Cortex of kidney (tissue), 1 donor: ENCODE measurements at places on chromosomes 2 and 18.

DNA sequence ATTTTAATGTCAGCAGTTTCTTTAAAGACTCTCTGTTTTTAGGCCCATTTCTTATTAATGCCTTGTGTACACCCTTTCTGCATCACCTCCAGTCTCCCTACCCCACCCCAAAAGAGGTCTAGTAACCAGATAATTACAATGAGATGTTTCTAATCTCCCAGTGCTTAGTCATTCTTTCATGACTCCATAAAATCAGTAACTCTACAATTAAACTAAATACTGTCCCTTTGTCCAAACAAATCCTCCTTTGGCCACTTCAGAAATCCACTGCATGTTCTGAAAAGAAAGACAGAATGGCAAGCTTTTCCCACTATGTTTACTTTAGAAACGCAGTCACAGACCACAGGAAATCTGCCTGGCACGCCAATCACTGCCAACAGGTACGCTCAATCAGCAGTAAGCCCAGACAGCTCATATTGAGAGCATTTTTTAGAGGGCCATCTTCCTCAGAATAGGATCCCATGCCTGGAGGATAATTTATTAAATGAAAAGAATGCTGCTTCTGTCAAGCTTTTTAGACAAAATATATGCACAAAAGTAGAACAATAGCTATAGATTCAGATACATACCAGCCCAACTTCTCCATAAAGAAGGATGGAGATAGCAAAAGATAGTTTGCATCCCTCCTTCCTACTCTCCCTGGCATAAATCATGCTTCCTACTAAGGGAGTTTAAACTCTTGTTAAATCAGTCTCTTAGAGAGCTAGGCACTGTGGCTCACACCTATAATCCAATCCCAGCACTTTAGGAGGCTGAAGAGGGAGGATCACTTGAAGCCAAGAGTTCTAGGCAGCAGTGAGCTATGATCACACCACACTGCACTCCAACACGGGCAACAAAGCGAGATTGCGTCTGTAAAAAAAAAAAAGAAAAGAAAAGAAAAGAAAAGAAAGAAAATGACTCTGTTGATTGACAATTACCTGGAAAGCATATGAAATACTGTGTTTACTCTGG is 14.6 kb downstream of the CLASP1 start:
- DNase-seq = no peak

DNA sequence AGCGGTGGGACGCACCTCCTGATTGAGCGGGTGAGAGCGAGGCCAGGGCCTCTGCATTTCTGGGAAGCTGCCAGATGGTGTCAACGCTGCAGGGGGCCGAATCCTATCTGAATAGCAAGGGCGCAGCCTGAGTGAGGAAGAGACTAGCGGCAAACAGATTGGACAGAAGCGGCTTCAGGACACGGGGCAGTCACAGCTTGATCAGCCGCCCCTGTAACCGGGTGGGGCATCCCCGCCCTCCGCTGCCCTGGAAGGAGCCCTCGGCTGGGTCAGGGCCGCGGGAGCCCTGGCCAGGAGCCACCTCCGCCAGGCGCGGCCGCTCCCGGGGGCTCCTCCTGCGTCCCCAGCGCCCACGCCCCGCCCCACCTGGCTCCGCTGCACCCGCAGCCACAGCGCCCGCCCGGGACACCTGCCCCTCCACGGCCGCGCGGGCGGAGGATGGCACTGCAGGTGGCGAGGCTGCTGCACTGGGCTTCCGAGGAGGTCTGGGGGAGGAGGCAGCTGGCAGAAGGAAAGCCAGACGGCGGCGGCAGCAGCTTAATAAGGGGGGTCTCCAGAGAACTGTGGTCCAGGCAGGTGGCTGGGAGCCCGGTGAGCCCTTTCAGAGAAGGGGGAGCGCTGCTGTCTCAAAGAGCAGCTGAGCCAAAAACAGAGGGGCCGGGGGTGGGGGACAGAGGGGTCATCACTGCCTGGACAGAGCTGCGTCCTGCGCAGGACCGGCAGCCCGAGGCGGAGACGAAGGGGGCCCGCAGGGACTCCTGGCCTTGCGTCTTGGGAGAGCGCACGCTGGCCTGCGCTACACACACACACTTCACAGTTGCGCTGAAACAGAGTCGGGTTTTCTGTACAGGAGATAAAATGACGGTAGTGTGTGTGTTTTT is 18.8 kb upstream of the SOX11 start:
- DNase-seq = no peak

DNA sequence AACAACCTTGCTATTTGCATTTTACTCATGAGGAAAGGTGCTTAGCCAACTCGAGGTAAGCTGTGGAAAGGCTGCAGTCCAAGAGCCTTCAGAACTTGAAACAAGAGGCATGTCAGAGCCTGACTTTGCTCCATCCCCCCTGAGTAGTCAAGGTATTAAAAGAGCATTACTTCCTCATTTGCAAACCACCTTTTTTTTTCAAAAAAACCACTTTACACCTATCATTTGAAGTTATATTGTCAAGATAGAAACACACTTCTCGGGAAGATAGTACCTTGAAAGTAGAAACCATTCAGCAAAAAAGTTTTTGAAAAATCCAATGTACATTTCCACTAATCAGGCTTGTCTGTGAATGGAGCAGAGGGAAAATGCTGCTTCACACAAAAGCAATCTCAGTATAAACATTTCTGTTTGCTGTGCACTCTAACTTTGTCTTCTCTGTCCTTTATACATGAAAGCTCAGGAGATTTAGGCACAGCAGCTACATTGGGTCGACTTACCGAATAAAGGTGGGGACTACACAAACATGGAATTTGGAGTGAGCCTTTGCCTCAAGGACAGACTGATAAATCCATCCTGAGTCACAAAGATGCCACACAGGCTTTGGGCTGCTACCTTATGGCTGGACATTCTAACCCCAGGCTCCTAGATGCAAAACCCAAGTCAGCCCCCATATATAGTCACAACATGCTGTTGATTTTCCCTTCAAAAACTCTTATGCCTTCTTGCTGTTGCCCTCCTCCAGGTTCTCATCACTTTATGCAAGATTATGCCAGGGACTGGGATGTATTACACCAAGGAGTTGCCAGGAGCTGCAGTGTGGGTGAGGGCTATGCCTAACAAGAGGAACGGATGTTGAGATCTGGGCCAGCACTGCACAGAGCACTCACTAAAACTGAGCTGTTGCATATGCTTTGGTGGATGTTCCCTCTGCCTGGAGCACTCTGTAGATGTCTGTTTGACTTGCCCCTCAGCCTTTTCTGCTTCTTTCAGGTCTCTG is 41.4 kb upstream of the EML4 start:
- no peak for DNase-seq

GRCh38 chr18:49853436-49853835 is 40.1 kb upstream of the ACAA2 start:
- DNase-seq = no peak

DNA sequence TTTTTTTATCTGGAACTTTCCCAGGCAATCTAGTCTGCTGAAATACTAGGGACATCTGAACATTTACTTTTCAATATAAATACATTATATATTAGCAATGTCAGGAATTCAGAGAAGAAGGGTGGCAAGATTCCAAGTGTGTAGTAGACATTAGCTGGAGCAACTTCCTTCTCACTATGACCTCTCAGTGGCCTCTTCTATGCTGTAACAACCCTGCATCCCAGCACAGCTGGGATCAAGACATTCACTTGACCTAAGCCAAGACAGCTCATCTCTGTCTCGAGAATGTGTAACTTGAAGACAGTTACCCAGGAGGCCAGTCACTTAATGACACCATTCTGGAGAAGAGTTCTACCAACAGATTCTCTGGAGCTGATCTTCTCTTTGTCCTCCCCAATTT is 61.7 kb upstream of the RALBP1 start:
- no peak for DNase-seq

DNA sequence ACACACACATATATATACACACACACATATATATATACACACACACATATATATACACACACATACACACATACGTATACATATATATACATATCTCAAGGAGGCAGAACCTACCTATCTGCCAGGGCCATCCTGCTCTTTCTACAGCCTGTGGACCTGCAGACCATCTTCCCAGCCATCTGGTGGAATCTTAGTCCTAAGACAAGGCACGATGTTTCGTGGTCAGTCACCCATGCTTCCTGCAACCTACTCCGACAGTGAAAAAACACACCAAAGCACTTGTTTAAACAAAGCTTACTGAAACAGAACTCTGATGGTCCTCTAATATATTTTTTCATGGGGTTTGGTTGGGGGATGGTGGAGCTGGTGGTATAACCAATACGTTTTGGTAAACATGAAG is 164.2 kb upstream of the ZNF521 start:
- no peak for DNase-seq

DNA sequence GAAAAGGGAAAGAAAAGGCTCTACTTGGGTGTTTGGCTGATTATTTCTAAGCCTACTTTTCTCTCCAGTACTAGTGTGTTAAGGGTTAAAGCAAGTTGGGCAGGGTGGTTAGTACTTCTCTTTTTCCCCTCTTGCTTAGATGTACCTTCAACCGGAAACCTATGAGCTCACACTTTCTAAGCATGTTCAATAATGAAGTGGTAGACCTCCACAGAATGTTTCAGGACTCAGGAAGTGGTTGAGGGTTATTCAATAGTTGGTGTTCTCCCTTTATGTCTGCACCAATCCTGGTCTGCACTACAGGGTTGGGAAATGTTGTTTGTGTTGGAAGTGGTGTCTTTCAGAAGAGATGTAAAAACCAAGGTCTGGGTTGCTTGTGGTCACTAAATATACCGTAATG is 137.1 kb downstream of the ZEB2 start:
- DNase-seq = no peak

DNA sequence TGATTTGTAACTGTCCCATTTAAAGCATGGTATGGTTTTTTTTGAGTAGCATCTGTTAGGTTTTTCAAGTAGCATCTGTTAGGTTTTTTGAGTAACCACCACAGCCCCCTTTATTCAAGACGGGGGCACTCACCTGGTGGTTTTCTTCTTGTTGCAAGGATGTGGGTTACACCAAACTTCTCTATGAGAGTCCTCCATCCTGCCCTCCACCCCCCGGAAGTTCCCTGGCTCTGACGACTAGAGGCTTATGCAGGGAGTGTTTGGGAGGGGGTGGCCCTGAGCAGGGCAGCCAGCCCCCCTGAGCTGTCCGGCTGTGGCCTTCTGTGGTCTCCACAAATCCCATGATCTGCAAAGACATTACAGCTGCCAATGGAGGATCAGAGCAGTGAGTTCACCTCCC is 39.3 kb downstream of the MTCL1 start:
- DNase-seq = no peak

- DNase-seq = no peak
These were observed 66.3 kb downstream of the RRM2 start for GRCh38 chr2:10188729-10189305.

- DNase-seq = no peak
These were observed 1.2 kb downstream of the ALK start for GRCh38 chr2:29920130-29920577.

- DNase-seq = no peak
These were observed 27.7 kb upstream of the PTPN4 start for GRCh38 chr2:119731983-119732382.

GRCh38 chr2:138020432-138020831 is 56.2 kb downstream of the HNMT start:
- no peak for DNase-seq

DNA sequence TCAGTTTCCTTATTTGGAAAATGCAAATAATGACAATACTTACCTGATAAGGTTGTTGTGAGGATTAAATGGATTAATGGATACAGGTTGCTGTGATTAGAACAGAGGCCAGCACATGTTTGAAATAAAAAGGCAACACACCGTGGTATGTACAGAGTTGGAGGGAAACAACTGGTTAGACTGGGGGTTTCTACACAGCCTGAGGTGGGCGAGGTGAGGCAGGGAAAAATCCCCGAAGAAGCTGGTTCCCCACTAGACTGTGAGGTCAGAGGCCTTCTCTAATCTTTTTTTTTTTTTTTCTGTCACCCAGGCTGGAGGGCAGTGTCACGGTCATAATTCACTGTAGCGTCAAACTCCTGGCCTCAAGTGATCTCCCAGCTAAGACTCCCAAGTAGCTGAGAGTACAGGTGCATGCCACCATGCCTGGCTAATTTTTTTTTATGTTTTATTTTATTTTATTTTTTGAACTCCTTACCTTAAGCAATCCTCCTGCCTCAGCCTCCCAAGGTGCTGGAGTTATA is 1.2 kb upstream of the E2F6 start:
- no peak for DNase-seq

- no peak for DNase-seq
These were observed 52.7 kb downstream of the ST6GAL2 start for GRCh38 chr2:106833256-106833655.

DNA sequence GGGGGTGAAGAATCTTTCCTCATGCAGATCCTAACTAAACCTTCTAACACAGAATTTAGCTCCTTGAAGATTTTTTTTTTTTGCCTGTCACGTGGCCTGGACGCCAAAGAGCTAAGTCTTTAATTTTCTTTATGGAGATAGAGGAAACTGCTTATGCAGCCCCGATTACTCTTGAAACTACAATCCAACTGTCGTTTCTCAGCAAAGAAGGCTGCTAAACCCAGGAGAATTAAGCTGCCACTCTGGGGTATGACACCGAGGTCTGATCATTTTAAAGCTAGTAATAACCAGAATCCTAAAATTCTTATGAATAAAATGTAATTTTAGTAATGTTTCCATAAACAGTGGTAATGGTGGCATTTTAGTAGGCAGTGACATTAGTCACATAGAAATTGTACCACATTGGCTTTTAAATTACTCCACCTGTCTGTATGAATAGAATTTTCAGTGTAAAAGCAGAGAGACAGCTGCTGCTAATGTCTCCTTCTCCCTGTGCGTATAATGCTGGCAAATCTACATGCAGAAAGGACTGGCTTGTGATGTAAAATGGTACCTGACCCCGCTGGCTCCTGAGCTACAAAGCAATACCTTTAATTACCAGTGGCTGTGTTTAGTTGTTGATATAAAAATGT is 86.5 kb downstream of the MEIS1 start:
- no peak for DNase-seq

DNA sequence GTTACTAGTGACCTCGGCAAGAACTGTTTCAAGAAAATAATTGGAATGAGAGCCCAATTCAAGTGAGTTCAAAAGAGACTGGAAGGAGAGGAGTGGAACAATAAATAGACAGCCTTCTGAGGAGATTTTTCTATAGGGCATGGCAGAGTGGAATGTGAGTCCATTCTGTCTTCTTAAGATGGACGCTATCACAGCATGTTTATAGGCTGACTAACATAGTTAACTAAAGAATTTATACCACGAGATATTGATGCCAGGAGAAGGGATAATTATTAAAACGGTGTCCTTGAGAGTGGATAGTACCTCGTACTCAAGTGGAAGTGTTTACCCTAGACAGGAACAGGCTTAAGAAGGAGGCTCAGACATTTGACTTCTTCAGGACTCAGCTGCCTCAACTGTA is 143.5 kb upstream of the RBBP8 start:
- DNase-seq = no peak
